ENCODE measurements at places on chromosomes 3 and 15. TPM values are rescaled to one million over a fixed set of nuclear protein-coding genes. Genes with fewer than 3 reads are reported as not detected.

The LRRC34 gene
- total RNA-seq, result 1.2 TPM

The SLC6A20 gene
- total RNA-seq, result not detected

The MYZAP gene
- not detected for total RNA-seq

The DAZL gene
- total RNA-seq, result not detected

The MYEF2 gene
- total RNA-seq, result 0.94 TPM

The PFKFB4 gene
- 4.3 TPM for total RNA-seq

The SCG5 gene
- total RNA-seq, result 100 TPM

The LRTM1 gene
- total RNA-seq, result not detected

The GSK3B gene
- 28.0 TPM for total RNA-seq

The SOX2 gene
- total RNA-seq, result not detected

The CACNA2D2 gene
- total RNA-seq, result not detected

The MME gene
- total RNA-seq, result 3.5 TPM

The MYO5C gene
- under 0.01 TPM for total RNA-seq

The PLOD2 gene
- 88.5 TPM for total RNA-seq

The GOLGA8R gene
- 2.8 TPM for total RNA-seq

The NXPE3 gene
- 20.4 TPM for total RNA-seq

The GNAI2 gene
- 476 TPM for total RNA-seq

The PIGZ gene
- total RNA-seq, result 2.0 TPM

The CTXN2 gene
- total RNA-seq, result not detected
